ENCODE measurements at places on chromosomes 16 and 17.

DNA sequence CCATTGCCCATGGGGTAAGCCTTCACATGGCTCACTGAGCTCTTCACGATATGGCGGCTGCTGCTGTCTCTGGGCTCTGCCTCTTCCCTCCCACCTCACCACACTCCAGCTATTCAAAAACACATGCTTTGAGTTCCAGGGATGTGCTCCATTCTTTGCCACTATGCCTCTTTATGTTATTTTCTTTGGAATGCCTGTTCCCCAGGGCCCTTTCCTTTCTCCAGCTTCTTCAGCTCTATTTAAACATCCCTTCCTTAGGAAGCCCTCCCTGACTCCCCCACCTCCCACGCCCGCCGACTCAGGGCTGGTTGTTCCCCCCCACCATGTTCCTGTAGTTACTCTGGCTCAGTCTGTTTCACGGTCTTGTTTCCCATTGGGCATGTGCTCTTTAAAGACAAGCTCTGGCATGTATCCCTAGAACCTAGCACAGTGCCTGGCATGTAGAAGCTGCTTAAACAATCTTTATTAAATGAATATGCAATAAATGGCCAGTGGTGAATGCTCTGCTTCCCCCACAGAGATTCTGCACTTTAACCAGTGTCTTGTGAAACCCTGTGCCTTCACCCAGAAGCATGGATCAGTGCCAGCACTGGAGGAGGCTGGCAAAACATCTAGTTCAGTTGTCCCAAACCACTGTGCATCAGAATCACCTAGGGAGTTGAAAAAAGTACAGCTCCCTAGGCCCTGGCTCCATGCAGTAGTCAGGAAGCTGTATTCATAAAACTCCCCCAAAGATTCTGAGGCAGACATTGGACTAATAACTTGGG is 6.9 kb downstream of the MYCBPAP start:
- DNase-seq, result no peak

DNA sequence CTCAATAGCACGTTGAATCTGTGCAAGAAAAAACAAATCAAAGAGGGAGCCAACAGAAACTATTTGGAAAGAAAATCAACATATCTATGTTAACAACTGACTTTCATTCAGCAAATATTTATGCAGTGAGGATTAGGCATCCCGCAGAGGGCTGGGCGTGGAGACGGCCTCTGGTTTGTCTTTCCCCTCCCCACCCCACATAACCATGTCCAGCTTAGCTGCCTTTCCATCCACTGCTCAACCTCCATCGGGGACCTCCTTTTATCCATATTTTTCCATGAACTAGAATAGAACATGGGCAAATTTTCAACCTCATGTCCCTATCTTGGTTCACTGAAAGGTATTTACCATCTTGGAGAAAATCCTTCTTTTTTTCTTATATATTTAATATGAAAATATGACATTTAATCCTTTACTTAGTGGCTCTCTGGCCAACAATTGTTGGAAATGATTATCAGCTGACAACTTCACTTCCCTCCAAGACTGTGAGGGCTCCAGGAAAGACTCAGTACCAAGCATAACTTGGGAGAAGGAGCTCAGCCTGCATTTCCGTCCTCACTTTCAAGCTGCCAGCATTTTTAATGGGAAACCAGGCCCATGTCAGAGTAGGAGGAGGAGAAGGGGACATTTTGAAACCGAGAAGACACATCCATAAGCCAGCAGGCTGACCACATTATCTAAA is 462.6 kb upstream of the MAF start:
- DNase-seq, result peak; percentile 15

DNA sequence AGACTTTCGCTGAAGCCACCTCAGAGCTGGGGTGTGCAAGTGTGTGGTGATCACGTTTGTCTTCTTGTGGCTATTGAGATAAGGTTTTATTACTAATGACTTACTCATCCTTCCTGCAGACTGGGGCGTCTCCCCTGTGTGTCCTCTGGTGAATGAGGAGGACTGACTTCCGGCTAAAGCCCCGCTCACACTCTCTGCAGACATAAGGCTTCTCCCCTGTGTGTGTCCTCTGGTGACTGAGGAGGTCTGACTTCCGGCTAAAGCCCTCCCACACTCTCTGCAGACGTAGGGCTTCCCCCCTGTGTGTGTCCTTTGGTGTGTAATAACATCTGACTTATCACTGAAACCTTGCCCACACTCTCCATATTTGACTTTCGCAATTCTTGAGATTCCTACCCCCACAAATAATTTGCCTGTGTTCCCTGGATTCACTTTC is 19.4 kb downstream of the PRDM7 start:
- DNase-seq, result no peak

- DNase-seq, result no peak
Observed at GRCh38 chr17:47246120-47246519, 7.5 kb upstream of the ITGB3 start.

DNA sequence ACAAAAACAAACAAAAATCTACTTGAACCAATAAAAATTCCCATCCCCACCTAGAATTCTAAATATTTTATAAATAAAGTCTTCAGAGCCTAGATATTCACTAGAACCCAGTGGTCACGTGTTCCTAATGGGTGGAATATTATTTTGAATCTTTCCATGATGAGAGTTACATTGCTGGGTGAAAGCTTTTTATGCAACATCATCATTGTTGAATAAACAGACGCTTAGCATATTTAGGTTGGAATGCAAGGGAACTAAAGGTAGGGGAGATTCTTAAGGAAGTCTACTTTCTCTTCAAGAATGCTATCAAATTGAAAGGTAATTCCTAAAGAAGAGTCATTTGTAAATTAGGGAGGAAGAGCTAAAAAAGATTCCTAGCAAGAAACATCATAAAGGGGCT is 723.1 kb downstream of the WWOX start:
- DNase-seq, result no peak

DNA sequence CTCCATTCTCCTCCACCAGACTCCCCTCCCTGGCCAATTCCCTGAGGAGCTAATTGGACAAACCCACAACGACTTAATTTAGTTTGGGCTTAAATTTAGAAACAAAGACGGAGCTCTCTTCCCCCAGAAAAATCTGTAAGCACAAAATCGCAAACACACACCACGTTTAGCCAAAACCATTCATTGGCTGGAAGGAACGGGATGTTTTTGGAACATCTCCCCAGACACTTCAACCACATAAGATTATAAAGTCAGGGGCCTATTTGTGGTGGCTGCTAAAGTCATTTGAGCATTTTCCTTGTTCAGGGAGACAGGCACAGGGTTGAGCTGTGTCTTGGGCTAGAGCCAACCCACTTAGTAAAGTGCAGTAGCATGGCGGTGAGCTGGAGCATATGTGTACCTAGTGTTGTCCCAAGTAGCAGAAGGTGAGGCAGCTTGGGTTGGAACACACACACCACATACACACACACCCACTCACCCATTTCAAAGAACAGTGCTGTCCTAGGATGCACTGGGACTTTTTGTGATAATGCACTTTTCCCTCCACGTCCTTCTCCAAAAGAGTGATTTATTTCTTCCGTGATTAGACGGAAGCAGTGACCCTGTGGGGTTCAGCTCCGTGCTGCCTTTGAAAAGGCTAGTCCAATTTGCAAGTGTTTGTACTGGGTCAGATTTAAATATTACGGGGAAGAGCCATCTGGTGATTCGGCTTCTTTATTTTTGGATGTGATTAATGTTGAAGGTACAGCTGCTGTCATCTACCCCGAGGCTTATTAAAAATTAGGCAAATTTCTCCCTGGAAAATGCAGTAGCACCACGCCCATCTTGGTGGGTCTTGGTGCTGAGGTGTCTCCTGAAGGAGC is 32.2 kb downstream of the ELAC2 start:
- DNase-seq, result no peak

GRCh38 chr16:55411231-55411630 is 67.8 kb upstream of the MMP2 start:
- no peak for DNase-seq

Data from DMS53 (cell line).